Stimulated activated CD8-positive, alpha-beta memory T cell treated with anti-CD3 and anti-CD28 coated beads, Interleukin-4, amount 100 ng/mL, for 1 hour (primary cell): ENCODE measurements at places on chromosomes 1 and 21.

GRCh38 chr1:50450861-50451653 is 27.8 kb upstream of the DMRTA2 start:
- no peak for DNase-seq

GRCh38 chr1:201916649-201917249 is 28.1 kb downstream of the SHISA4 start:
- DNase-seq: no peak

DNA sequence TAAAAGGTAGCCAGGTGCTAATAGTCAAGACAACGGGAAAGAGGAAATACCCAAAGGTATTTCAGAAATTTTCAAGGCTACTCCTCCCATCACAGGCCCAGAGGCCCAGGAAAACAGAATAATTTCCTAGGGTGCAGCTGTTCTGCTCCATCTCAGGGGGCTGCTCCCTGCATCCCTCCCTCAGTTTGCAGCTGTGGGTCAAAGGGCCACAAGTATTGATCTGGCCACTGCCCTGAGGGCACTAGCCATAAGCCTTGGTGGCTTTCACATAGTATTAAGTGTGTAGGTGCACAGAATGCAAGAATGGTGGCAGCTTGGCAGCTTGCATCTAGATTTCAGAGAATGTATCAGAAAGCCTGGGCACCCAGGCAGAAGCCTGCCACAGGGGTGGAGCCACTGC is 179.5 kb downstream of the TTLL7 start:
- DNase-seq: no peak

DNA sequence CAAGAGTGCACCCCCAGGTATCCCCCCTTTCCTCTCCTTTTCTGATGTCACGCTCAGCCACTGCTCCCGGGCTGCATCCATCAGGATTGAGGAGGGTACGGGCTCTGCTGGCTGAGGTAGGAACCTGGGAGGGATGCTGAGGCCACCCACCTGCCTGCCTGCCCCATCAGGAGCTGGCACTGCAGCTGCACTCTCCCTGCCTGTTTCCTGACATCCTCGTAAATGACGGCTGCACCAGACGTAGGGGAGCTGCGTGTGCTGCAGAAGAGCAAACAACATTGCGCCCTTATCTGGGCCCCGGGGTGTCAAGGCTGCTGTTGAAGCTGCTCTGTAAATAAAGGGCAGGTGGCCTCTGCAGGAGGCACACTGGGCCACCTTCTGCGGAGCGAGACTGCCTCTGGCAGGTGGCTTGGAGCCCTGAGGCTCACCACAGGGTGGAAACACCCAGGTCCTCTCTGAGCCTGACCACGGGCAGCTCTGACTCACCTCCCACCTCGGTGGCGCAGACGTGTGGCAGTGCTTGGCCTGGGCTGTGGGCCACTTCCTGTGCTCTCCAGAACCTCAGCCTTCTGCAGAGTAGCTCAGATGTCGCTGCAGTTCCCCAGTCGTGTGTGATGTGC is 30.9 kb downstream of the SNAP47 start:
- peak; percentile 61 for DNase-seq

DNA sequence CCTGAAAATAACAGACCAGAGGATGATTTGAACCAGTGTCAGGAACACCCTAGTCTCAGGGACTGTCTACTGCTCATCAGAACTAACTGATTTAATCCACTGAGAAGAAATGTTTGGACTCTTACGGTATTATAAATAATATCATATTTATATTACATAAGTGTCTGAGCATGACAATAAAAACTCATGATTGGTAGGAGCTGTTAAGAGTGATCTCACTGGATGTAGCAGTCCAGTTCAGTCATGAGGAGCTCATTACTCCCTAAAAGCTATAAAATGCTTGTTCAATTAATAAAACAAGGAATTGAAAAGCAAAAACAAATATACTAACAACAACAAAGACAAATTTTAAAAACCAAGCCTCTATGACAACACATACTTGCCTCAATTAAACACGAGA is 68.8 kb upstream of the BCL9 start:
- DNase-seq: no peak

- no peak for DNase-seq
Observed at GRCh38 chr1:186925881-186926669, 97.3 kb downstream of the PLA2G4A start.

DNA sequence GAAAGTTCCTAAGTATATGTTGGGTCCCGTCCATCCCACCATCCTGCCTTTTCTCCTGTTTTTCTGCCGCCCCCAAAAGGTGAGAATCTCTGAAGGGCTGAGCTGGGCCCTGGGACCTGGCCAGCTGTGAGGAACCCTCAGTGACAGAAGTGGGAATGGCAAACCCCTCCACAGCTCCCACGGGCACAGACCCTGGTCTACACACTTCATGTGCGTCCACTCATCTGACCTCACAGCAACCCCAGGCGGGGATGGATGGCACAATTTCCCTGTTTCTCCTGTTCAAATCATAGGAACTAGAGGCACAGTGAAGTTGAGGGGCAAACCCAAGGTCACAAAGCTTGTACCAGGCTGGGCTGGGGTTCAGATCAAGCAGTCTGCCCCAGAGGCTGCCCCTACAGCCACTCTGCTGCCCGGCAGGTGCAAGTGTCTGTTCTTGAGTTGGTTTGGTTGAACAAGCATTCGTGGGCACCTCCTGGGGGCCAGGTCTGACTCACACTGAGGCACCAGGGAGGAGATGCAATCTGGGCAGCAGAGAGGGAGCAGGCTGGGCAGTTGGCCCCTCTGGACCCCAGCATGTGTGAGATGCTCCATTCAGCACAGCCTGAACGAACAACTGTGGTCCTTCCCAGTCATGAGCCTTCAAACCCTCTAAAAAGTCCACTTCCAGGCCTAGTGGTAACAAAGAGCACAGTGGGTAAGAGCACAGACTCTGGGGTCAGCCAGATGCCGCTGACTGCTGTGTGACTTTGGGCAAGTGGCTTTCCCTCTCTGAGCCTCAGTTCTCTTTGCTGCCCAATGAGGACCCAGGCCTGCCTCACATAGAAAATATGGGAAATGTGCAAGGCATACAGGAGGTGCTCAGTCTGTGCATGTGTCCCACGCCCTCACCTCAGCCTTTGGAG is 4.0 kb downstream of the EDN2 start:
- DNase-seq: no peak

DNA sequence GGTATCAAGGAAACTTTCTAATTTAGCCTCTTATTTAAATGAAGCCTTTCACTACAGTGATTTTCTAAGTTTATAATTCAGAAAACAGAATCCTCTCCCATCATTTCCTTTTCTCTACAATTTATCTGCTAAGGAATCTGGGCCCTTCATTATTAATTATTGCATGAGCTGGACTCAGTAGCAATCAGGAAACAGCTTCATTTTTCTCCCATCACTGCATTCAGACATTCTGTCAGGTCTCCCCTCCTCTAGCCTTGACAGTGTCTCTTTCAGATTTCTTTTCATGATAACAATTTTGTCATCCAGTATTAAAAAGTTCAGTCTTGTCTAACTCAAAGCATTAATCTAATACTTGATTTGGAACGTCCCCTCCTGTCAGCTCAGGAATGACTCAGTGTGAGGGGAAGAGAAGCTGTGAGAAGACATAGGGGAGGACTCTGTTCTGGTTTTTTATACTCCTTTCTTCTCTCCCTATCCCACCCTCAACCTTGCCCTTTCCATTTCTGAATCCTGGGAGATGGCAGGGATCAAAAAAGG is 28.1 kb downstream of the SLC44A5 start:
- DNase-seq: no peak

GRCh38 chr21:36111238-36111637 is 23.6 kb upstream of the CBR3 start:
- no peak for DNase-seq
